ENCODE measurements at places on chromosomes 2 and 18.

GRCh38 chr2:145066151-145066661 is 546.3 kb upstream of the ZEB2 start:
- DNase-seq: no peak

DNA sequence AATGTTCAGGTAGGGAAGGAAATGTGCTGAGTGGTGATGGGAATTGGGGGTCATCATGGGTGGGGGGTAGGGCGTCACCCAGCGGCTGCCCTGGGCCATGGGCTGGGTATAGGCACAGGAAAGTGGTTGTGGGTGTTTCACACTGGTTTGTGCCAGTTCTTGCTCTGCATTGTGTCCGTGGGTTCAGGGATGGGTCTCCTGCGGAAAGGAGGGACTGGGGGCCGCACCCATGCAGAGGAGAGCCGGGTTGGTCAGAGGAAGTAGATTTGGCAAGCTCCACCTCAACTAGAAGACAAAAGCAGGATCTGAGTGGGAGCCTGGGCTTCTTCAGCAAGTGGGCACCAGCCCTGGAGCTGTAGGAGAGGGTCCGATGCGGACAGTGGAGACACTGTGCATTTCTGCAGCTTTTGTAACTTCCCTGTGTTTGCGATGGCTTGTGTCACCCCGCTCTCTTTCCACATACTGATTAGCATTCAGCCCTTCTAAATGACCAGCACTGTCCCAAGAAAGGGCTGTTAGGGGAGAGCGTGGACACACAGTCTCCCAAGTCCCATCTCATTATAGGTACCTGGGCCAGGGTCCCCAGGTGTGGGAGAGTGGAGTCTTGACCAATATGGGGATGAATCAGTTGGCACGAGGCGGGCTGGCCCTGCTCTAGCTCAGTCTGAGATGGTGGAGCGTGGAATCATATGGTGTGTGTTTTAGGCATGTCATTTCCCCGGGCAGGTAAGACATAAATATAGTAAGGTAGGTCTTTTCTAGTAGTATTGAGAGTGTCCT is 67.2 kb downstream of the LRRFIP1 start:
- no peak for DNase-seq

- no peak for DNase-seq
Observed at GRCh38 chr18:63562284-63562683, 20.1 kb downstream of the SERPINB12 start.

DNA sequence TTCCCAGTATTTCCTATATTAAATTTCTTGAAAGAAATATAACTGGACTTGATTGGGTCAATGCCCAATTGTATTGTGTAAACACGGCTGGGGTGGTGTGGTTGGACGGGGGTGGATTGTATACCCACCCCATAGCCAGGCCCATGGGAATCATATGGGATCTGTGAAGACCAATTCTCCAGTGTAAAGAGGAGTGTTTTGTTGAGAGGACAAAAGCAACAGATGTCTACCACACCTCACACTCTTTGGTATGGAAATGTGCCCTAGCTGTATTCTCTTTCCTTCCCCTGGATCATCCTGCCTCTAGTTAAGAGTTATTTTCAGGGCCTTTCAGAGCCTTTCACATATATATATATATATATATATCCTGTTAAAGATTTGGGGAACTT is 57.5 kb upstream of the TGIF1 start:
- no peak for DNase-seq
